ENCODE measurements at places on chromosomes 13 and 19.
A peak's percentile ranks its signal among the peaks of the same experiment; 100 is the strongest.

DNA sequence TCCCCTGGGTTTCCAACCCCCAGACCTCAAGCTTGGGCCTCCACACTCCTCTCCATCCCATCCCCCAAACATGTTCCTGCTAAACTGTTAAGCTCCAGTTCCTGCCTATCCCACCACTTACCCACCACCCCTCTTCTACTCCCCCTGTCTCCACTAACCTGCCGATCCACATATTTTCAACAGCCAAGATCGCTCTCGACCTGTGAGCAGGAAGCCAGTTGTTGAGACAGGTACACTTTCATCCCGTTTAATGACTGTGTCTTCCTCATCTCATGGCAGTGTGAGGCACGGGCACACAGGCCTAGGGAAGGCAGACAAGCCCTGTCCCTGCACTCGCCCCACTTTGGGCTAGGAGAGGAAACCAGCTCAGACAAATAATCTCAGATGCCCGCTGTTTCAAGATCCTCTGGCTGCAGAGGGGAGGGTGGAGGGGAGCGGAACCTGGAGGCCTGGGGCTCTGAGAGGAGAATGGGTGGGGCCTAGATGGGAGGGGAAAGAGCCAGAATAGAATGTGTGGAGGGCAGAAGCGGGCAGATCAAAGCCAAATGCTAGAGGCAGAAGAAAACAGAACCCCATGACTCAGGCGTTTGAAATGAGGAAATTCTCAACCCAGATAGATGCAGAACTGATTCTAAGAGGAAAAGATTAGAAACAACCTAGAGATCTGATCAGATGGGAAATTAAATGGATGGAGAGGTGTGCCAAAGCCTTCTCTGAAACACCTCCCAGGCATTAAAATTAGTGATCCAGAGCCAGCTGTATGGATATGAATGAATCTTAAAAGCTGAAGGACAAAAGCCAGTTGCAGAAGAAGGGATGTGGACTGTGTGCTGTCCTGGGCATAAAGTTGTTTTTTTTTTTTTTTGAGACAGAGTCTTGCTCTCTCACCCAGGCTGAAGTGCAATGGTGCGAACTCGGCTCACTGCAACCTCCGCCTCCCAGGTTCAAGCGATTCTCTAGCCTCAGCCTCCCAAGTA lies 16.9 kb upstream of the CYP2S1 start:
- DNase-seq, result peak; percentile 75
- H3K27ac ChIP-seq, result peak overlapping the region; percentile 68
- no peaks in the 10 kb centered on the region for H3K36me3 ChIP-seq
- no peaks in the 10 kb centered on the region for H3K27me3 ChIP-seq
- H3K4me1 ChIP-seq, result peaks cover 4% of the 10 kb centered on the region

GRCh38 chr13:29594303-29594709 lies 1.2 kb downstream of the SLC7A1 start:
- peaks cover 17% of the 10 kb centered on the region for H3K4me1 ChIP-seq
- H3K4me3 ChIP-seq, result peak overlapping the region; percentile 70
- H3K27me3 ChIP-seq, result no peaks in the 10 kb centered on the region
- H3K27ac ChIP-seq, result peak overlapping the region; percentile 90
- peaks cover 3% of the 10 kb centered on the region for H3K36me3 ChIP-seq

DNA sequence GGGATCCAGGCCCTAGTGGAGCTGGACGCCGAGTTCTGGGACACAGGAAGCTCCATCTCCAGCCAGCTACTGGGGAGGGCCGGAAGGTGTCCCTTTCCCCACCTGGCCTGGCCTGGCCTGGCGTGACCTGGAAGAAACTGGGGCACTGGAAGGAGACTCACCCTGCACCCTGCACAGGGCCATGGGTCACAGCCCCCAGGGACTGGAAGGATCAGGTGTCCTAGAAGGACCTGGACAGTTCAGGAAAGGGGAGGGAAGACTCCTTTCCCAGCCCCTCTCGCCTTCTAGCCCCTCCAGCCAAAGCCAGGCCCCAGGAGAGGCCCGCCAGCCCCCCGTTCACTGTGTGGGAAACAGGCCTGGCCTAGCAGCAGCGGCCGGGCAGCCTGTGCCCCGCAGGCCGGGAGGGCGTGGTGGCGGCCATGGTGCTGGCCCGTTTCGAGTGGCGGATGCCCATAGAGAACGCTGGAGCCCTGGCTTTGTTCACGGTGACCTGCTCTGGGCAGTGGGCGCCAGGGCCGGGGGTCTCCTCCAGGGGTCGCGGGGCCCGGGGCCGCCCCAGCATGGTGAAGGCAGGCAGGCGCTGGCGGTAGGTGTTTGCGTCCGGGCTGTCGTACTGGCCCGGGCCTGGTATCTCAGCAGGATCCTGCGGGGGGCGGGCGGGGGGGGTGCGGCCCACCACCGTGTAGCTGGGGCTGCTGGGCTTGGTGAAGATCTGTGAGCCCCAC lies 2.8 kb upstream of the SHC2 start:
- H3K27me3 ChIP-seq, result peaks cover 7% of the 10 kb centered on the region
- H3K36me3 ChIP-seq, result no peaks in the 10 kb centered on the region
- H3K27ac ChIP-seq, result no peak overlapping the region

GRCh38 chr19:14015524-14016035 lies 9.5 kb upstream of the RFX1 start:
- no peak overlapping the region for H3K4me3 ChIP-seq
- no peak for DNase-seq
- H3K36me3 ChIP-seq, result no peaks in the 10 kb centered on the region
- no peaks in the 10 kb centered on the region for H3K4me1 ChIP-seq
- no peak overlapping the region for H3K27ac ChIP-seq
- no peaks in the 10 kb centered on the region for H3K27me3 ChIP-seq

- no peak overlapping the region for H3K27ac ChIP-seq
- no peaks in the 10 kb centered on the region for H3K27me3 ChIP-seq
- DNase-seq, result no peak
- H3K36me3 ChIP-seq, result no peaks in the 10 kb centered on the region
Observed at GRCh38 chr19:6518145-6518911, 12.5 kb upstream of the TNFSF9 start.

- no peak for DNase-seq
- H3K4me1 ChIP-seq, result no peaks in the 10 kb centered on the region
- H3K4me3 ChIP-seq, result no peak overlapping the region
Observed at GRCh38 chr19:22619932-22620331, 14.2 kb upstream of the ZNF492 start.

- DNase-seq, result no peak
- no peak overlapping the region for H3K27ac ChIP-seq
- H3K4me1 ChIP-seq, result no peaks in the 10 kb centered on the region
Observed at GRCh38 chr13:50094615-50095293, 79.5 kb downstream of the KCNRG start.

- no peaks in the 10 kb centered on the region for H3K4me1 ChIP-seq
- H3K4me3 ChIP-seq, result no peak overlapping the region
- peaks cover 25% of the 10 kb centered on the region for H3K27me3 ChIP-seq
- H3K36me3 ChIP-seq, result no peaks in the 10 kb centered on the region
- H3K27ac ChIP-seq, result no peak overlapping the region
Observed at GRCh38 chr19:17997969-17998826, 9.8 kb upstream of the ARRDC2 start.

DNA sequence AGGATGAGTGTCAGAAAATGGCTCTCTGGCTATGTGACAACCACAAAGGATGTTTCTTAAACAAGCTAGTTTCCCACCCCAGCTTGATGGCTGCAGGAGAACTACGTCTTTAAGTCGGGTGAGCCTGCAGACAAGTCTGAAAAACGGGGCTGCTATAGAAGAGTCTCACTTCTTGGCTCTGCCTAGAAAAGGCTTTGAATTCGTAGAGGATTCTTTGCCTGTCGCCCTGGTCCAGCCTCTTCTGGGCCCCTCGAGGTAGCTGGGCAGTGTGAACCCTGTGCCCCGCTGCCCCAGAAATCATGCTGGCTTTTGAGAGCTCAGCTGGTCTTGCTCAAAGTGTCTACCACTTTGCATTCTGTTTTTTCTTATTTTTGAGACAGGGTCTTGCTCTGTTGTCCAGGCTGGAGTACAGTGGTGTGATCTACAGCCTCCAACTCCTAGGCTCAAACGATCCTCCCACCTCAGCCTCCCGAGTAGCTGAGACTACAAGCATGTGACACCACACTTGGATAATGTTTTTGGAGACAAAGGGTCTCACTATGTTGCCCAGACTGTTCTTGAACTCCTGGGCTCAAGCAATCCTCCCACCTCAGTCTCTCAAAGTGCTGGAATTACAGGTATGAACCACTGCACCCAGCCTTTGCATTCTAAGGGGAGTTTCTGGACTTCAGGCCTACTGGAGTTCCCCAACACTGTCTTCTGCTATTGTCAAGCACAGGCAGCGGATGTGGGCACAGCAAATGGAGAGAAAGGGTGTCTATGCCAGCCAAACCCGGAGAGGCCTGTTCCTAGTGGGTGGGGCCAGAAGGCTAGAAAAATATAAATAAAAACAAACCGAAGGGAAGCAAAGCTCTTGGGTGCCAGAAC lies 6.5 kb downstream of the CEBPA start:
- peaks cover 3% of the 10 kb centered on the region for H3K4me1 ChIP-seq
- no peak overlapping the region for H3K27ac ChIP-seq
- no peak overlapping the region for H3K4me3 ChIP-seq
- DNase-seq, result no peak

DNA sequence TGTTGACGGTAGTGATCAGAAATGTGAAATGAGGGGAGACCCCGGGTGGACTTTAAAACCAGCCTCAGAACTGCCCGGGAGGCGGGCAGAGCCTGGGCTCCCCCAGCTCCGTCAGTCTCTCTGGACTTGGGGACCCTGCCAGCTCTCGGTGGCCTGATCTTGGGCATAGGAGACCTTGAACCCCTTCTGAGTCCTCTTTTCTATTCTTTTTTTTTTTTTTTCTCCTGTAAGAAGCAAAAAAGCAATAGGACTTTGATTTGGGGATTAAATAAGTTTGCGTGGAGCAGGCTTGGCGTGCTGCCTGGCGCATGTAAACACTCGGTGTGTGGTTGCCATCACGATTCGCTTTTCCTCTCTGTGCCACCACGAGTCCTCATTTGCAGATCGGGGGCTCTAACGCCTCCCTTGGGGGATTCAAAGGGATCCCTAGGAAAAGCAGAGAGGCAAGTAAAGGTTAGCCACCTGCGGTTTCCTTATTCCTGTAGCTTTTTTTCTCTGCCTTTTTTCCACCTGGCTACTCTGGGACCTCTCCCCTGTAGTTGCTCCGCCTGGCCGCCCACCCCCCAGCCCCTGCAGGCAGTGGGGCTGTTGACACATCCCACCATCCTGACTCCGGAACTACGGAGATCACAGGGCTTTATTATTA lies 1.3 kb downstream of the SAFB start:
- H3K4me3 ChIP-seq, result peak overlapping the region; percentile 88
- H3K36me3 ChIP-seq, result peaks cover 39% of the 10 kb centered on the region
- no peak for DNase-seq

GRCh38 chr19:6610934-6611852 lies 20.2 kb upstream of the CD70 start:
- H3K27ac ChIP-seq, result no peak overlapping the region
- H3K4me3 ChIP-seq, result no peak overlapping the region
- H3K4me1 ChIP-seq, result no peaks in the 10 kb centered on the region
- H3K27me3 ChIP-seq, result no peaks in the 10 kb centered on the region
- H3K36me3 ChIP-seq, result no peaks in the 10 kb centered on the region

DNA sequence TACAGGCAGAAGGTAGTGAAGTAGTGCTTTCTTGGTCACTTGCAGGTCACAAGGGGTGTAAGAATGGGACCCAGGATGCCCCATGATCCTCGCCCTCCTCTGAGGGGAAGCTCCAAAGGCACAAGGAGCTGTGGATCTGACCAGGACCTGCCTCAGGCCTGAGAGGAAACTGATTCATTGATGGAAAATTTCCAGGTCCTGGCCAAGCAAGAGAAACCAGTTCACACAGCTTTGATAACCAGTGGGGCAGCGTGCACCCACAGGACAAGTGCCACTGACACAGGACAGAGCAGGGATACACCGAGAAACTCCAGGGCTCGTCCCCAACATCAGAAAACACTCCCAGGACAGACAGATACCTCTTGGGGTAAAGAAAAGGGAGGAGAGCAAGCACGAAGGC lies 177.1 kb downstream of the RBM26 start:
- no peaks in the 10 kb centered on the region for H3K27me3 ChIP-seq
- H3K36me3 ChIP-seq, result no peaks in the 10 kb centered on the region
- no peak overlapping the region for H3K4me3 ChIP-seq
- no peak for DNase-seq

DNA sequence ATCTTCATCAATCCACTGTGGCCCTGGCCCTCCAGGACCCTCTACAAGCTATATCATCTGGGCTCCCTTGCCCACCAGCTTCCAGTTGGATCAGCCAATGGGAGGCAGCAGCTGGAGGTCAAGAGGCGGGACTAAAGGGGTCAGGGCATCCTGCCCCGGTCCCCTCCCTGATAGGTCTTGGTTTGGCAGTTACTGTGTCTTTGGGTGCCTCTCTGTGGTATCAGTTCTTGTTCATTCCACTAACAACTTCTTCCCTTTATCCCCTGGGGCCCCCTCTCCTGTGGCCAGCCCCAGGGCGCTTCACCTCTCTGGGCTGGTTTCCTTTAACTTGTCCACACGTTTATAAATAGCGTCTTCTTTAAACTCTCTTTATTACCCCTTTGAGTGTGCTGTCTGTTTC lies 83.6 kb downstream of the DCT start:
- H3K4me3 ChIP-seq, result no peak overlapping the region
- DNase-seq, result no peak
- no peak overlapping the region for H3K27ac ChIP-seq
- no peaks in the 10 kb centered on the region for H3K36me3 ChIP-seq
- H3K27me3 ChIP-seq, result no peaks in the 10 kb centered on the region

DNA sequence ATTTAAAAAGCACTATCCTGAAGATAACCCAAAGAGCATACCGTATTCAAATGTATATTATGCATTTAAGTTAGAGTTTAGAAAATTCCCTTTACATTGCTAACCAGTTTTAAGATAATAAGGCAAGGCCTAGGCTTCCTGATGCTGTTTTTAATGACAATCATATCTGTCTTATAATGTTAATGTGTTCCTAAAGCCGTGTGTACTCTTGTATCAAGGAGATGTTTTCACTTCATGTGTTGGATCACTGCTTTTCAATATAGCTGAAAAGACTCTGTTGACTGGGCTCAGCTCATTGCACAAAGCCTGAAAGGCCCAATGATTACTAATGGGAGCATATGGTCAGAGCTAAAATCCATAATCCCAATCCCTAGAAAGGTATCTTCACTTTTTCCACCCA lies 81.6 kb downstream of the DACH1 start:
- H3K4me3 ChIP-seq, result no peak overlapping the region
- H3K27me3 ChIP-seq, result no peaks in the 10 kb centered on the region
- no peaks in the 10 kb centered on the region for H3K36me3 ChIP-seq
- H3K4me1 ChIP-seq, result no peaks in the 10 kb centered on the region
- no peak overlapping the region for H3K27ac ChIP-seq

GRCh38 chr19:49301165-49301865 lies 23.7 kb downstream of the SLC6A16 start:
- H3K27ac ChIP-seq, result no peak overlapping the region
- no peak overlapping the region for H3K4me3 ChIP-seq
- no peaks in the 10 kb centered on the region for H3K36me3 ChIP-seq
- DNase-seq, result peak; percentile 50
- no peaks in the 10 kb centered on the region for H3K4me1 ChIP-seq
- H3K27me3 ChIP-seq, result no peaks in the 10 kb centered on the region

- H3K27me3 ChIP-seq, result no peaks in the 10 kb centered on the region
- no peaks in the 10 kb centered on the region for H3K36me3 ChIP-seq
- H3K4me3 ChIP-seq, result no peak overlapping the region
- H3K27ac ChIP-seq, result no peak overlapping the region
- DNase-seq, result no peak
Observed at GRCh38 chr19:29499921-29500590, 25.7 kb upstream of the VSTM2B start.
